Ovary (tissue), 10 donors: ENCODE measurements at places on chromosomes 1 and 21. TPM values are rescaled to one million over a fixed set of nuclear protein-coding genes. Genes with fewer than 3 reads are reported as not detected.
A peak's percentile ranks its signal among the peaks of the same experiment; 100 is the strongest.

DNA sequence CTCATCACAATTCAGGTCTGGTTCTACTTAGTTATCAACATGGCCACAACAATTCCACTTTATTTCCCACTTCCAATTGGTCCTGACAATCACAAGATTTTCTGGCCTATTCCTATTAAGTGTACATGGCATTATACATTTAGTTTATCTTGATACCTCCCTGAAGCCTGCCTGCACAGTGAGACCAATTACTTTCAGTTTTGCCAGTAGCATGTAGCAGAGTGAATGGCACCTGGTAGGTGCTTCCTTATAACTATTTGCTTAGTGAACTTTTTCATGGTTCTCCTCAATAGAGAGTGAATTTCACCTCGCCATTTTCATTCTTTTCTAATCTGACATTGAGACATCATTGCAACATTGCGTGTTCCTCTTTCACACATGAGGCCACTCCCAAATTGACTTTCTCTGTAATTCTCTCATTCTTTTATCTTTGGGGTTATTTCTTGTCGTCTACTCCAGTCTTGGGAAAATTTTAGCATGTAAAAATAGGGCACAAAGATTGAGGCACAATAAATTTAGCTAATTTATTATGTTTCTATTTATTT, 124.3 kb downstream of the DISC1 start:
- no peak overlapping the region for H3K4me3 ChIP-seq
- DNase-seq = no peak
- H3K27ac ChIP-seq = no peak overlapping the region
- H3K36me3 ChIP-seq = no peaks in the 10 kb centered on the region
- H3K4me1 ChIP-seq = peaks cover 3% of the 10 kb centered on the region
- H3K27me3 ChIP-seq = no peaks in the 10 kb centered on the region

DNA sequence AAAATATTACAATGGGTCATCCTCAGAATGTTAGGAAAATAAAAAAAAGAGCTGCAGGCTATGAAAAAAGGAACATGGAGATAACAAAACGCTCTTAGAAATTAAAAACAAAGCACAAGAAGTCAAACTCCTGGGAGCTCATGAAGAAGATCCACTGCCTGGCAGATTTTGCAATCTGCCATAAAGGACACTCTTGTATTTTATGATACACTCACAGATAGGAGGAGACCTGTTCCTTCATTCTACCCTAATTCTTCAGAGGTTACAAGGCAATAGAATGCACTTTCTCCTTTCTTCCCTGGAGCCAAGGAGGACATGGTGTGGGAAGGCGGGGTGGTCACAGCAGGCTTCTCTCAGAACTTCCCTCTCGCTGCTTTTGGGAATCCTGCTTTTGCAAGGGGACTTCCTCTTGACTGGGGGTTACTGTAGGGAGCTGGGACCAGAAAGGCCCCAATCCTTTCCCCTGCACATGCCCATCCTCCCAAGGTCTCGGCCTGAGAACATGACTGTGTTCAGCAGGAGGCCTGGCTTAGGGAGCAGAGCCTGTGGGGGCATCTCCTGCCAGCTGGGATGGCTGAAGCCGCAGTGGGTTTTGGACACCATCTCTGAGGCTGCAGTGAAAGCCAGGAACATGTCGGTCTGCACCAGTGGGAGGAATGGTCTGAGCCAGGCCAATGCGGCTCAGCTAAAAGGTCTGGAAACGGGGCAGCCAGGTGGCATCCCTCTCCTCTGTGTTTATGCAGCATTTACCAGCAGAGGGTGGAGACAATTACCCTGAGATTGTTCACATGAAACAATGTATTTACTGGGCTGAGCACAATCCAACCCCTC, 44.8 kb downstream of the GPR161 start:
- H3K27ac ChIP-seq = peak overlapping the region; percentile 28
- no peaks in the 10 kb centered on the region for H3K27me3 ChIP-seq
- H3K4me1 ChIP-seq = peaks cover 11% of the 10 kb centered on the region
- no peaks in the 10 kb centered on the region for H3K36me3 ChIP-seq
- H3K4me3 ChIP-seq = no peak overlapping the region

- no peak for DNase-seq
- H3K27ac ChIP-seq = no peak overlapping the region
- no peaks in the 10 kb centered on the region for H3K27me3 ChIP-seq
- H3K36me3 ChIP-seq = no peaks in the 10 kb centered on the region
- H3K4me1 ChIP-seq = peaks cover 6% of the 10 kb centered on the region
- no peak overlapping the region for H3K4me3 ChIP-seq
Observed at GRCh38 chr1:99675292-99675691, 29.4 kb downstream of the PALMD start.

Gene TAS1R1
- total RNA-seq = 0.42 TPM

Gene CFAP74
- total RNA-seq = 0.92 TPM
